Fibroblast of skin of abdomen (primary cell): ENCODE measurements at places on chromosomes 11 and 22.

DNA sequence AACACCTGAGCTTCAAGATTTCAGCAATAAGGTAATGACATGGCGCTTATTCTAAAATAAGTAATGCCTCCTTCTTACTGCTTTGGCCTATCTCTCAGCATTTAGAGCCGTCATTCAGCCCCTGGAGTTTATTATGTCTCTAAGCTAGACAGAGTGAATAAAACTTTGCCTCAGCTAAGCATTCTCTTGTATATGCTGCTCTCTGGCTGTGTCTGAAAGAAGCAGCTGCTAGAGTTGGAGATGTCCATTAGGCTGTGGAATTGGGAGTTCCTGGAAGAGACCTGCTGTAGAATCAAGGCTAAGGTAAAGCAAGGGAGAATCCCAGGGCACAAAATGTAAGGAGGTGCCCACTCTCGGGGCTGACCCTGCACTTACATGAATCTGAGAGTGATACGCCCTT is 35.5 kb upstream of the TTC12 start:
- peak; percentile 9 for DNase-seq

DNA sequence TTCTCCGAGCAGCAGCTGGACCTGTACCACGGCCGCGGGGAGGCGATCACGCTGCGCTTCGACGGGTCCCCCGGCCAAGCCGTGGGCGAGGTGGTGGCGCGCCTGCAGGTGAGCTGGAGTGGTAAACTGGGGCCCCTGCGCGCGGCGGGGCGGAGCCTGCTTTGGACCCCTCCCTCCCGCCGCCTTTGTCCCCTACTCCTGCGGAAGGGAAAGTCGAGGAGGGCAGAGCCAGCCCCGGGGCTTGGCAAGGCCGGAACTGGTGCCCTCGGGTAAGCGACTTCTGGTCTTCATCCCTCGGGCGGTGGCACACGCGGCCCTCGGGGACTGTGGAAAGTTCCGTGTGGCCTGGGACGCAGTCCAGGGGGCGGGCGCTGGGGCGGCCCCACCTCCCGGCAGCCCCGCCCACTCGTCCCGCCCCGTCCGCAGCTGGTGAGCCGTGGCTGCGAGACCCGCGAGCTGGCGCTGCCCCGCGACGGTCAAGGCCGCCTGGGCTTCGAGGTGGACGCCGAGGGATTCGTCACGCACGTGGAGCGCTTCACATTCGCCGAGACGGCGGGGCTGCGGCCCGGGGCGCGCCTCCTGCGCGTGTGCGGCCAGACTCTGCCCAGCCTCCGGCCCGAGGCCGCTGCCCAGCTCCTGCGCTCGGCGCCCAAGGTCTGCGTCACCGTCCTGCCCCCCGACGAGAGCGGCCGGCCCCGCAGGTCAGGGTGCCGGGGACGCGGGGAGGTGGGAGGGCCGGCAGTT is 9.2 kb downstream of the SIPA1 start:
- DNase-seq = no peak

DNA sequence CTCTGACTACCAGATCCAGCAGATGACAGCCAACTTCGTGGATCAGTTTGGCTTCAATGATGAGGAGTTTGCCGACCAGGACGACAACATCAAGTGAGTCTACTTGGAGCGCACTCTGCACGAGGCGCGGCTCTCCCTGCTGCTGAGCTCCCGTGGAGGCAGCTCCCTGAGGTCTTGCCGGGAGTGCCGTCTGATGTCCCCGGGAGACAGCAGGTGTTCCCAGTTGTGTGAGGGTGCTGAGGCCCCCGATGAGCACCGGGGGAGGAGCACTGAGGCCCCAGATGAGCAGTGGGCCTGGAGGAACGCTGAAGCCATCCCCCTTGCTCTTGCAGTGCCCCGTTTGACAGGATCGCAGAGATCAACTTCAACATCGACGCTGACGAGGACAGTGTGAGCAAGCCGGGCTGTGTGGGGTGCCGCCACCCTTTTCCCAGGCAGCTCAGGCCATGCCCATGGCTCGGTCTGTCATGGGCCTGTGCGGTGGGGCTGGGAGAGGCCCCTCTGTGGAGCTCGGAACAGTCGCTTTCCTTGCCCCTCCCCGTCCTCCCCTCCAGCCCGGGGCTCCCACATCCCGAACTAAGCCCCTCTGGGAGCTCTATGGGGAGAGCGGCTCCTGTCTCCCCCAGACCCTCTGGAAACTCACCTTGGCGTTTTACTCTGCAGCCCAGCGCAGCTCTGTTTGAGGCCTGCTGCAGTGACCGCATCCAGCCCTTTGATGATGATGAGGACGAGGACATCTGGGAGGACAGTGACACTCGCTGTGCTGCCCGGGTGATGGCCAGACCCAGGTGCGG is 37.1 kb downstream of the SBF1 start:
- no peak for DNase-seq

- DNase-seq = no peak
These were observed 156.8 kb upstream of the BDNF start for GRCh38 chr11:27857014-27857413.

DNA sequence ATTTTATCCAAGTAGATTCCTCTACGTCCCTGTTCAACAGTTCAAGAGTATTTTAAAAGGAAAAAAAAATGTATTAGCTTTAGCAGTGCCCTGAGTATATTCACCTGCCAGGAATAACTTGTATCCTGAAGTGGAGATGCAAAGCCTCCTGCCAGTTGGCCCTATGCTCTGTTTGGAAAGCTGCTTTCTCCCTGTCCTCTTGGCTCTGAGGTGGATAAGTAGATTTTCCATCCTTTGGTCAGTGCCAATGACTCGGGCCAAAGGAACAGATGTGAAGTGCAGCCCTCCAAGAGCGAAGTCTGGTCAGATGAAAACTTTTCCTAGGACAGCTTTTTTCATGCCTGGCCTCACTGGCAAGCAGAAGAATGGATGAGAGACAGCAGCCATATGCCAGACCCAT is 839.9 kb upstream of the TENM4 start:
- DNase-seq = no peak

GRCh38 chr22:32058656-32059260 is 15.7 kb downstream of the SLC5A1 start:
- DNase-seq = no peak
